Astrocyte of the spinal cord (primary cell): ENCODE measurements at places on chromosomes 1 and 21.

DNA sequence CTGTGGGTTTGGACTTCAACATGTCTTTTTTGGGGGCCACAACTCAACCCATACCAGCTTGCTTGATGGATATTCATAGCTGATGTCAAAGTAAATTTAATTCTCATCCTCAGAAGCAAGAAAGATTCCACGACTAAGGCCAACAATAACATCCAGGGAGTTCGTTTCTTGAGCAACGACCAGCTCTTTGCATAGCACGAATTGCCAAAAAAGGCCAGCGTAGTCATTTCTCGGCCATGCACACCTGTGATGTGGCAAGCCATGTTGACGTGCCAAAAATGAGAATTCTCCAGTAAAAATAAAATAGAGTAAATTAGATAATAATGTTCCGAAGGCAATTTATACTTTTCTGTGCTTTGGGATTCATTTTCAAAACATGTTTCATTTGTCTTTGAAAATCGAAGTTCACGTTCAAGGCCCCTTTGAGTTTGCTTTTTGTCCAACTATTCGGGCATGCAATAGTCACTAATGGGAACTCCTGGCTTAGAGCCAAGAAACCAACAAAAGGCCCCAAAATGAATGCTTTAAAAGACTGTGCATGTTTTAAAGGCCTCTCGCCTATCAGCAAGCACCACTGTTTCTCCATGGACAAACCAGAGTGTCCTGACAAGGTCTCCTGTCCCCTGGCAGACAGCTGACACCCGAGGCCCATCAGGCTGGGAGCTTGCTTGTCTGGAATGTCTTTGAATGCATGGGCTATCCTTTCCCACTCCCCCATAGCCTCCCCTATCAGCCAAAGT, 14.4 kb upstream of the IGSF5 start:
- DNase-seq: no peak

- DNase-seq: no peak
Observed at GRCh38 chr21:41970106-41970391, 16.2 kb upstream of the C2CD2 start.

- no peak for DNase-seq
Observed at GRCh38 chr1:228236744-228237143, 28.9 kb downstream of the OBSCN start.

DNA sequence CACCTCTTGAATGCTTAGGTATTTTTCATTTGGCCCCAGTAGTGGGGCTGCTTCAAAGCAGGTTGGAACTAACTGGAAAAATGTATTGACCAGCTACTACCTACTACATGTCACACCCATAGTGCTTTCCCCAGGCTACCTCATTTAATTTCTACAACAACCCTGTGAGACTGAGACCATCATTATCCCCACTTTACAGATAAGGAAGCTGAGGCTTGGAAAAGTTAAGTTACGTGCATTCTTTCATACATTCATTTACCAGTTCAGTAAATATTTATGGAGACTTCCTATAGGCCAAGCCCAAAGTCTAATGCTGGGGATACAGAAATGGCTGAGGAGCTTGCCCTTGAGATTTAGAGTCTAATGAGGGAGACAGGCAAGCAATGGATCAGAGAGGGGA, 14.5 kb upstream of the PADI3 start:
- DNase-seq: no peak

DNA sequence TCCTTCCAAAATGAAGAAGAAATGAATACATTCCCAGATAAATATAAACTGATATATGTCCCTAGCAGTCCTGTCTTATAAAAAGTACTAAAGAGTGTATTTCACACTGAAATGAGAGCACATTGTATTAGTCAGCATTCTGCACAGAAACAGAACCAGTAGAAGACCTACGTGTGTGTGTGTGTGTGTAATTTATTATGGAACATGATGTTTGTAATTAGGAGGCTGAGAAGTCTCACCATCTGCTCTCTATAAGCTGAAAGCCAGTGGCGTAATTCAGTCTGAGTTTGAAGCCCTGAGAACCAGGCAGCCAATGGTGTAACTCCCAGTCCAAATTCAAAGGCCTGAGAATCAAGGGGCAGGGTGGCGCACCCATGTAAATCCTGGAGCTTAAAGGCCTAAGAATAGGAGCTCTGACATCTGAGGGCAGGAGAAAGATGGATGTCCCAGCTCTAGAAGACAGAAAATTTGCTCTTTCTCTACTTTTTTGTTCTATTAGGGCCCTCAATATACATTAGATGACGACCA, 146.5 kb upstream of the LYPLAL1 start:
- DNase-seq: no peak

- DNase-seq: no peak
Observed at GRCh38 chr1:57550092-57550491, 126.2 kb upstream of the DAB1 start.
